ENCODE measurements at places on chromosomes 7 and 10. TPM values are rescaled to one million over a fixed set of nuclear protein-coding genes. Genes with fewer than 3 reads are reported as not detected.

Gene COL17A1
- 9.8 TPM for total RNA-seq

Gene IMMP2L
- 26.2 TPM for total RNA-seq

Gene BICC1
- 45.3 TPM for total RNA-seq

DNA sequence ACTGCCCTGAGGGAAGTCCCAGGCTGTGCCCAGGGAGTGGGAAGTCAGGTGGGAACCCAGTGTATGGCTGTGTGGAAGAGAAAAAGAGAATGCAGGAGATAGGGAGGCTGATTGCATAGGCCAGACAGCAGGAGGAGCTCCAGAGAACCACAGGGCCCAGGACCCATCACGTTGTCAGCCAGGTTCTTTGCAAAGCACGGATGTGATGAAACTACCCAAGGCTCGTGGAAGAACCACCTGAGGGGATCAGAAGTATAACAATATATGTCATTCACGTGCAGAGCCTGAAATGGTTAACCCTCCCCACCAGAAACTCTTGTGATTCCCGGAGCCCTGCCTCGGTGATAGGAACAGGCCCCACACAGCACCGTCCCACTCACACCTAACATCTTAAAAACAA is 83.6 kb downstream of the LARP4B start:
- no peak for DNase-seq

DNA sequence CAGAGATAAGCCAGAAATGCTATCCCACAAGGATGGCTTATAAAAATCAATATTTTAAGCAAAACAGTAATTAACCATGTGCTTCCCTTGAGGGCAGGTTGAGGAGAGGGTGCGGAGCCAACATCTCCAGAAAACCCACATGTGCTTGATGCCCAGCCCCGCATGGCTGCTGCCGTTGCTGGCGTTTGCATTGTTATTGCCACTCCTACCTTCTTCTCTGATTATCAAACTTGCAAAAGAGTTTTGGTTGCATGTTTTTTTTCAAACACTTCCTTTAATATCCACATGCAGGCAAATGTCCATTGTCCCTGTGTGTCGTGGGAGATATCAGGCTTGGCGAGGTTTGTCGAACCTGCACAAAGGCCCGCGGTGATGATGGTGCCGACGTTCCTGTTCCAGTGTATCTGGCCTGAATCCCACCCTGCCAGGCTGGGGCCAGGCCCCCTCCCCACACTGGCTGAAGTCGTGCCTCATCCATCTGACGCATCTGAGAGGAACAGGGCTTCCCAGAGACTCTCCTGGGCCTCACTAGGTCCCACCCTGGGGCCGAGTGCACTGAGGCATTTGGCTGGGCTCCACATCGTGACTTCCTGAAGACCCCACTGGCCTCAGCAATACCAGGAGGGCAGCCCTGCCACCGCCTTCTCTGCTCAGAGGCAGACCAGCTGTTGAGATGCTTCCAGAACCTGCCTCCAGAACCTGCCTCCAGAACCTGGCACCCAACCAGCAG is 40.9 kb downstream of the TCERG1L start:
- DNase-seq = no peak

- no peak for DNase-seq
Measured at GRCh38 chr7:143242306-143242705, 20.5 kb downstream of the TAS2R40 start.

DNA sequence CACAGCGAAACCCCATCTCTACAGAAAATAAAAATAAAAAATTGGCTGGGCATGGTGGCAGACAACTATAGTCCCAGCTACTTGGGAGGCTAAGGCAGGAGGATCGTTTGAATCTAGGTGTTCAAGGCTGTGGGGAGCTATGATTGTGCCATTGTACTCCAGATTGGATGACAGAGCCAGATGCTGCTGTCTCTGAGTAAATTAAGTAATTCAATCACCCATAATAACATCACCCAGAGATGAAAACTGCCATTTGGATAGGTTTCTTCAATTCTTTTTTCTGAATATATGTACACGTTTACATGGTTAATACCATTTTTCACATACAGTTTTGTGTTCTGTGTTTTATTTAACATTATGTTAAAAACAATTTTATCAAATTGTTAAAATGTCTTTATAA is 79.3 kb downstream of the WIPF3 start:
- no peak for DNase-seq

GRCh38 chr7:46839651-46840050 is 742.3 kb downstream of the TNS3 start:
- no peak for DNase-seq

GRCh38 chr7:14905764-14906163 is 3.2 kb upstream of the DGKB start:
- DNase-seq = no peak

GRCh38 chr10:132102717-132103110 is 37.0 kb downstream of the JAKMIP3 start:
- no peak for DNase-seq

All from urinary bladder (tissue), 4 donors.